Stimulated activated CD8-positive, alpha-beta memory T cell treated with anti-CD3 and anti-CD28 coated beads, Interleukin-4, amount 100 ng/mL, for 4 hours (primary cell): ENCODE measurements at places on chromosomes 6 and 20.

DNA sequence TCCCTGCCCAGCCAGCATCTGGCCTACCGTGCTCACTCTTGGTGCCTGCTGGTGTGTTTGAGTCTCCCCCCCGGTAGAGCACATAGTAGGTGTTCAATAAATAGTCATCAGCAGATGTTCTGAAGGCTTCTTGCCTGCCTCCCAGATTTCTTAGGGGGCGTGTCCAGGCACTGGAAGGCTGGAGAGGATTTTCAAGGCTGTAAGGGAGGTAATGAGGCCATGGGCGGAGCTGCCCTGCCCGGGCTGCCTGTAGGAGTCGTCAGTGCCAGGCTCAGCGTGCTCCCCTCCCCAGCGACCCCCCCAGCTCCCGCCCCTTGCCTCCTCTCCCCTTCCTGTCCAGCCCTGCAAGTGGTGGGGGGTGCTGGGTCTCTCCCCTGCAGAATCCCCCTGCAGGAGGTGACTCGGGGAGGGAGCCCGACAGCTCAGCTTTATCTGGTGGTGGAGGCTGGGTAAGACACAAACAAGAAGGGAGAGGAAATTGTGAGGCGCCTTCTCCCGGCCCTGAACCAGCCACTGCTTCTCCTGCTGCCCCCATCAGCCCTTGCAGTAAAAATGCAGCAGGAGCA is 55.9 kb downstream of the BCAS4 start:
- DNase-seq = no peak

DNA sequence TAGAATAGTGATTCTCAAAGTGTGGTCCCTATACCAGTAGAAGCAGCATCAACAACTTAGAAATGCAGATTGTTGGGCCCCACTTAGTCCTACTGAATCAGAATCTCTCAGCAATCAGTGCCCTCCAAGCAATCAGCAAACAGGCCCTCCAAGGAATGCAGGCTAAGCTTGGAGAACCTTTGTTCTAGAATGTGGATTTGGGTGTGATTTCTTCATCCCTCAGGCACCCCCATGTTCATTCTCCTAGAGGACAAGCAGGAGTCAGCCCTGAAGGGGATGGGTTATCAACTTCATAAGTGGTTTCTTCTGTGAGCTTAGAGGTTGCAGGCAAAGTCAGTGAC is 40.5 kb upstream of the TAF8 start:
- DNase-seq = no peak

DNA sequence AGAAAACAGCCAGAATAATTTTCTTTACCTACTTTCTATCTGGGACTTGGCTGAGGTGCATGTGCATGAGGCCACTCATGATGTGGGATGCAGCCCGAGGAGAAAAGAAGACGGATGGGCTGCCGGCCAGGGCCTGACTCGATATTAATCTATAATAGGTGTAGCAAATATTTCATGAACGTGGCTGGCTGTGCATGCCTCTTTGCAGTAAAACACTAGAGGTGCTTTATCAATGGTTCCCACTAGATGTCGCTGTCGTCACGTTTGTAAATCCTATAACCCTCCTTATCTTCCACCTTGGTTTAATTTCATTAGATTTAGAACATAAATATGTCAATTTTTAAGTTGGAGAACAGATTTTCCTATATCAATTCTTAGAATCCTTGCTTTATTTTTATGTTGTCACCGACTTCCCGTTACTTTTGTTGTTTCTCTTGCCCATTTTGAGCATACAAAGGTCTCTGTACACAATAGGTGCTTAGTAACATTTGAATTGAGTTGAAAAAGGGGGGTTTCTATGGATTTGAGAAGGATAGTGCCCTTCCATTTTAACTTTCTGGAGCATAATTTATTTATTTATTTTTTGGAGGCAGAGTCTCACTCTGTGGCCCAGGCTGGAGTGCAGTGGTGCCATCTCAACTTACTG is 19.6 kb upstream of the FERMT1 start:
- no peak for DNase-seq

DNA sequence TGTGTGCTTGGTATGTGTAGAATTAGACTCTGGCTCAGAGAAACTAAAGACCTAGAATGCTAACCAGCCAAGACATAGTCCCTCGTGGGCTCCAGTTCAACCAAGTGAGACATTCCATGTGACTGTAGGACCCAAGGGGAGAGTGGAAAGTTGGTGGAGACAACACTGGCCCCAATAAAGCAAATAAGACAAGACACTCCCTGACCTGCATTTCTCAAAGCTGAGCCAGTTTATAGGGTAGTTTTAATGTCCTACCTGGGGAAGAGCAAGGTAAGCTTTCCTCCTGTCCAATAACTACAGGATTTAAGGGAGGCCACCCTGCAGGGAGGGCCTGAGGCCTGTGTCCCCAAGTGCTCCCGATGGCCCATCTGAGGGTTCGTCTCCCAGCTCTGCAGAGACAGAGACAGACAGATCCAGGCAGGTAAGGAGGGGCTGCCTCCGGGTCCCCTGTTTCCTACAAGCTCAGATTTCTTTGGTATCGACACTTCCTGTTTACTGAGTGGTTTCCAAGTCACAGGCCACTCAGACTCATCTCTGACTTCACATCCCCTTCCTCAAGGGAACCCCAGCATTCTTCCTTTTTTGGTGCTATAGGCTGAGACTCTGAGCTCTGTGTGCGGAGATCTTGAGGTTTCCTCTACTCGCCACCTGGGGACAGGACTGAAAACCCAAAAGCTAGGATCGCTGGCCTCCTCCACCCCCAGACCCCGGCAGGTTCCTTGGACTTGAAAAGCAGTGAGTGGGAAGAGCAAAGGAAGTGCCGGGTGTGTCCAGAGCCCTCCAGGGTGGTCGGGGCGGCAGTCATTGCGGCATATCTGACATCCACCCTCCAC is 92.4 kb downstream of the PRND start:
- DNase-seq = no peak

- no peak for DNase-seq
These were observed 46.1 kb upstream of the ARFGEF2 start for GRCh38 chr20:48875233-48875913.

DNA sequence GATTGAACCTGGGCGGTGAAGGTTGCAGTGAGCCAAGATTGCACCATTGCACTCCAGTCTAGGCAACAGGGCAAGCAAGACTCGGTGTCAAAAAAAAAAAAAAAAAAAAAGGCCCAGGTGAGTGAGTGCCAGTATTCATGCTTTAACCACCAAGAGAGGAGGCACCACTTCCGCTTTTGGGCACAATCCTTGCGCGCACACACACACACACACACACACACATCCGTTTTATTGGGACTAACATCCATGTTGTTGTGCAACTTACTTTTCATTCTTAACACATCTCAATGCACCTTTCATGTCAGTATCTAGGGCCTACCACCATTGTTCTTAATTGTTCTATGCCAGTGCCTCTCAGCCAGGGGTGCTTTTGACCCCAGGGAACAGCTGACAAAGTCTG is 263.0 kb downstream of the CDC5L start:
- no peak for DNase-seq
